ENCODE measurements at places on chromosomes 6 and 20. TPM values are rescaled to one million over a fixed set of nuclear protein-coding genes. Genes with fewer than 3 reads are reported as not detected.

Gene SEMG1
- polyA plus RNA-seq: not detected

Gene SCAND1
- polyA plus RNA-seq: 99.1 TPM

Gene HLA-DOA
- polyA plus RNA-seq: 5.7 TPM

Gene WFDC10B
- 6.9 TPM for polyA plus RNA-seq

Measured in urinary bladder (tissue), 4 donors.